Lower lobe of right lung (tissue), 2 donors: ENCODE measurements at places on chromosomes 5 and 9. TPM values are rescaled to one million over a fixed set of nuclear protein-coding genes. Genes with fewer than 3 reads are reported as not detected.

Gene RMI1
- 6.7 TPM for total RNA-seq

Gene TOR4A
- total RNA-seq = 27.2 TPM

Gene EIF4E1B
- not detected for total RNA-seq

Gene FOXI1
- total RNA-seq = not detected

Gene PHF2
- total RNA-seq = 39.1 TPM

GRCh38 chr5:111375645-111376044 is 136.7 kb downstream of the STARD4 start:
- H3K4me3 ChIP-seq = no peak overlapping the region
- H3K27ac ChIP-seq = no peak overlapping the region
- H3K36me3 ChIP-seq = no peaks in the 10 kb centered on the region
- H3K4me1 ChIP-seq = no peaks in the 10 kb centered on the region
- no peaks in the 10 kb centered on the region for H3K27me3 ChIP-seq

GRCh38 chr5:169566202-169566601 is 17.4 kb upstream of the SPDL1 start:
- H3K27ac ChIP-seq = no peak overlapping the region
- DNase-seq = no peak
- H3K4me3 ChIP-seq = no peak overlapping the region
- H3K4me1 ChIP-seq = no peaks in the 10 kb centered on the region

DNA sequence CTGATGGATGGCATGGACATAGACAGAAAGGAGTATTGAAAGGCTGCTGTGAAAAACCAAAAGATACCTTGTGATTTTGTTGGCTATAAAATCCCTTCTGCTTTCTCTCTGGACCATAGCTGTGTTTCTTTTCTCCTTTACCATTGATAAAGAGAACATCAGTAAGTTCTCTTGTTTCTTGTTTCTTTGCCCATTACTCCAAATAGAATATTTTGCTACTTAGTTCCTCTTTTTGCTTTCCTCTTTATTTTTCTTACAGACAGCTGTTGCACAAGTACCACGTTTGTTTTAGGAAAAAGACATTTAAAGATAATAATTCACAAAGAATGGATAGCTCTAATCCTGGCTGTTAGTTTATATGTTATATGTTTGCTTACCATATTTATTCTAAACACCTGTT is 1129.2 kb downstream of the DTWD2 start:
- no peak overlapping the region for H3K4me3 ChIP-seq
- no peaks in the 10 kb centered on the region for H3K4me1 ChIP-seq
- no peak for DNase-seq
- H3K36me3 ChIP-seq = no peaks in the 10 kb centered on the region
- no peak overlapping the region for H3K27ac ChIP-seq
- H3K27me3 ChIP-seq = no peaks in the 10 kb centered on the region

- peaks cover 56% of the 10 kb centered on the region for H3K36me3 ChIP-seq
- no peak for DNase-seq
- no peak overlapping the region for H3K4me3 ChIP-seq
- no peak overlapping the region for H3K27ac ChIP-seq
- H3K4me1 ChIP-seq = no peaks in the 10 kb centered on the region
Measured at GRCh38 chr9:419571-420171, 205.0 kb downstream of the DOCK8 start.

GRCh38 chr9:116506685-116507084 is 180.4 kb upstream of the TRIM32 start:
- H3K27ac ChIP-seq = no peak overlapping the region
- H3K36me3 ChIP-seq = no peaks in the 10 kb centered on the region
- DNase-seq = no peak
- H3K4me3 ChIP-seq = no peak overlapping the region
- H3K27me3 ChIP-seq = no peaks in the 10 kb centered on the region
- H3K4me1 ChIP-seq = no peaks in the 10 kb centered on the region
